ENCODE measurements at places on chromosomes 1 and 21.

- peak; percentile 89 for DNase-seq
Measured at GRCh38 chr1:206544562-206545257, 37.4 kb downstream of the RASSF5 start.

- DNase-seq: no peak
Measured at GRCh38 chr1:75625795-75626194, 14.9 kb upstream of the SLC44A5 start.

DNA sequence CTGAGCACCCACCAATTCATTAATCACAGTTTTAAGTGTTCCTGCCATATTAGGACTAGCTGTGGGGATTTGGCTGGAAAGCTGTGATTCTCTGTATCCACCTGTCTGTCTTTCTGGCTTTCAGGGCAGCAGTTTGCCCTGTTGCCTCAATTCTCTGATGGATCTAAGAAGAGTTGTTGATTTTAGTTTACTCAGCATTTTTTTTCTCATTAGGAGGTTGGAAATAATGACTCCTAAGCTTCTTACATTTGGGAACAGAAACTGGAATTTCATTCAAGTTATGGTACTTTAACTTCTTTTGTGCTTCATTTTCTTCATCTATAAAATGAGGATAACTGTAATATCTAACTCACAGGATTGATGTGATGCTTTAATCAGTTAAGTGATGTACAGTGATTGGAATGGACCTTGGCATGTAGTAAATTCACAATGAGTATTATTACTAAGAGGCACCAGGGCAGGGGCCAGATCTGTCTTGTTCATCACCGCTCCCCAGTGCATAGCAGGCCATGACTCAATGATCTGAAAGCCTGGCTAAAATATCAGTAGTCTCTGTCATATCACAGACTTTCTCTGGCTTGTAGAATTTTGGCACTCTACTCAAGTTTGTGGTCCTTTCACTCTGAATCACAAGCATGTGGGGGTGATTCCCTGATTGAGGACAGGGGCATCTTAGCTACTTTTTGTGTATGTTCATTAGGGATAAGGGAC, 51.4 kb upstream of the GREM2 start:
- DNase-seq: peak; percentile 83

GRCh38 chr1:43910343-43910742, 23.3 kb upstream of the ARTN start:
- no peak for DNase-seq

DNA sequence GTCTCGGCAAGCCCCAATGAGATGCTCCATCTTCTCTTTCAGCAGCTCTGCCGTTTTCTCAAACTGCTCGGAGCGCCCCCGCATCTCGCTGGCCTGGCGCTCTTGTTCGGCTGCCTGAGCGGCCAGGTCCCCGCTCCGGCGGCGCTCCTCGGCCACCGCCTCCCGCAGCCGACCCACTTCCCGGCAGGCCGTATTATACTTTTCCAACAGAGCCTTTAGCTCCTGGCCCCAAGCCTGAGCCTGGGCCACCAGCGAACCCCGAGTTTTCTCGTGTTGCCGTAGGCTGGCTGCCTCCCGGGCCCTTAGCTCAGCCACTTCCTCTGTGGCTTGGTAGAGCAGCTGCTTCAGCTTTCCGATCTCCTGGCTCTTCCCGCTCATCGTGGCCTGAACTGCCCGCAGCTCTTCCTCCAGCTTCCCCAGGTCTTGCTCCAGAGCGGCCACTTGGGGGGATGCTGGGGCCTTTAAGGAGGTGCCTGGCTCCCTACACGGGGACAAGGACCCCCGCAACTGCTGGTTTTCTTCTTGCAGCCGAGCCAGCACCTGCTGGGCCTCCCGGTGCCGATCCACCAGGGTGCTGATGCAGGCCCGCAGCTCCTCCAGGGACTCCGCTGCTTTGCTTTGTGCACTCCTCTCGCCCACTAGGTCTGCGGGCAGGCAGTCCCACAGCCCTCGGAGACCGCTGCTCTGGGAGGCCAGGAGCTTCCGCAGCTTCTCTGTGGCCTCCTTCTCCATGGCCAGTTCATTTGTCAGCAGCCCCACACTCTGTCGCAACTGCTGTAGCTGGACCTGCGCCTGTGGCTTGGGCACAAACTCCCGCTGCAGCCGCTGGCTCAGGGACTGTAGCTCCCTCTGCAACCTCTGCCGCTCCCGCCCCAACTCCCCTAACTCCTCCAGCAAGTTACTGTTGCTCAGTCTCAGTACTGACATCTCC, 13.4 kb upstream of the PIAS3 start:
- DNase-seq: no peak

DNA sequence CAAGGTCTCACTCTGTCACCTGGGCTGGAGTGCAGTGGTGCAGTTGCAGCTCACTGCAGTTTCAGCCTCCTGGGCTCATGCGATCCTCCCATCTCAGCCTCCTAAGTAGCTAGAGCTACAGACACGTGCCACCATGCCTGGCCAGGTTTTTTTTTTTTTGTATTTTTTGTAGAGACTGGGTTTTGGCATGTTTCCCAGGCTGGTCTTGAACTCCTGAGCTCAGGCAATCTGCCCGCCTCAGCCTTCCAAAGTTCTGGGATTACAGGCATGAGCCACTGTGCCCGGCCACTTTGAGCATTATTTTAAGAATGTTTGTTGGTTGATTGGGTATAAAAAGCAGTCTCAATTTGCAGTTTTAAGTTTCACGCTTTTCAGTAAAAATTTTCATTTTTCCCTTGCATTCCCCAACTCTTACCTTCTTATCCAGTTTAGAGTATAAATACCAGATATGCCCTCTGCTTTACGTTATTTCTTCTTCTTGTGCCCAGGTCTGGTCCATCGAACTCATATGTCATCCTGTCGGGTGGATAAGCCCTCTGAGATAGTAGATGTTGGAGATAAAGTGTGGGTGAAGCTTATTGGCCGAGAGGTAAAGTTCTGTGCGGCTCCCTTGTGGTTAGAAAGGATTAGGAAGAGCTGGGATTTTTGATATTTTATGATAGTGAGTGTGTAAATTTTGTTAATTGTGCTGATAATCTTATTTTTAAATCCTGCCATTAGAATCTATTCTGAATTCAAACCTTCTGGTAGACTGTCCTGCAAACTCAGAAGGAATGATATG, 36.0 kb downstream of the FABP3 start:
- no peak for DNase-seq

DNA sequence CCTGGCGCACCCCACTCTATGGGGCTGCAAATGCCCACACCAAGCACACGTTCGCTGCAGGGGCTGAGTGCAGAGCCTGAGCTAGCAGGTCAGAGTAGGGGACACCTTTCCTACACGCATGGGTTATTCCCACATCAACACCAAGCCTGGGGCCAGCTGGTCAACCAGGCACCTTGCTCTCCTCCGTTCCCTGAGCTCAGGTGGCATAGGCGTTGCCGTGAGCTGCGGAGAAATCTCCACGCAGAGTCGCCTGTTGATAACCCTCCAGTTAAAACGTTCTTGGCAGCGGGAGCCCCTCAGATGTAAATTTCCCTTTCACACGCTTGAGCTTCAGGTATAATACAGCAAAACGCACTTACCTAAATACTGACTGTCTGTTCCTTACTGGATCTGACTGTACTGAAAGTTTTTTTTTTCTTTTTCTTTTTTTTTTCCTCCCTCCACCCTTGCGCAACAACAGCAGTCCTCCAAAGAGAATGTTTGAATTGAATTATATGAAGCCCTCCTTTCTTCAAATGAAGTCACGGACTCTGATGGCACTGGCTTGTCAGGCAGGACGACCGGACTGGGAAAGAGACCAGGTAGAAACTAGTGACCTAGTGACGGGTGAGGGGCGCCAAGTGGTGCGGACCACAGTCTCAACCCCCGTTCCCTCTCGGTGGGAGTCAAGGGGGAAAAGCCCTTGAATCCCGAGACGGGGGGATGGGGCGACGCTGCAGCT, 2.1 kb downstream of the BRINP3 start:
- no peak for DNase-seq

- no peak for DNase-seq
Measured at GRCh38 chr1:9866836-9867235, 43.1 kb upstream of the CLSTN1 start.

DNA sequence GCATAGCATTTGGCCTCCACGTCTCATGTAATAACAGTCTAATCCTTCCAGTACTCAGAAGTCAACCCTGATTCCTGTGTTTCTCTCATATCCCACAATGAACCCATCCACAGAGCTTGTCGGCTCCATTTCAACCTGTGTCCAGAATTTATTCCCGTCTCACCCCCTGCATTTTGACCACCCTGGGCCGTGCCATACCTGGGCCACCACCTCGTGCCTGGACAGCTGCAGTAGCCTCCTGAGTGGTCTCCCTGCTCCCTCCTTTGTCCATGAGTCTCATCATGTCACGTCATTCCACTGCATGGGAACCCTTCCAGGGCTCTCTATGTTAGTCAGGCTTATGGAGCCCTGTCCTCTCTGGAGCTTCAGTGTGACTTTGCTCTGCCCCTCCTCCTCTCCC, 670.6 kb downstream of the PTPRU start:
- DNase-seq: no peak

DNA sequence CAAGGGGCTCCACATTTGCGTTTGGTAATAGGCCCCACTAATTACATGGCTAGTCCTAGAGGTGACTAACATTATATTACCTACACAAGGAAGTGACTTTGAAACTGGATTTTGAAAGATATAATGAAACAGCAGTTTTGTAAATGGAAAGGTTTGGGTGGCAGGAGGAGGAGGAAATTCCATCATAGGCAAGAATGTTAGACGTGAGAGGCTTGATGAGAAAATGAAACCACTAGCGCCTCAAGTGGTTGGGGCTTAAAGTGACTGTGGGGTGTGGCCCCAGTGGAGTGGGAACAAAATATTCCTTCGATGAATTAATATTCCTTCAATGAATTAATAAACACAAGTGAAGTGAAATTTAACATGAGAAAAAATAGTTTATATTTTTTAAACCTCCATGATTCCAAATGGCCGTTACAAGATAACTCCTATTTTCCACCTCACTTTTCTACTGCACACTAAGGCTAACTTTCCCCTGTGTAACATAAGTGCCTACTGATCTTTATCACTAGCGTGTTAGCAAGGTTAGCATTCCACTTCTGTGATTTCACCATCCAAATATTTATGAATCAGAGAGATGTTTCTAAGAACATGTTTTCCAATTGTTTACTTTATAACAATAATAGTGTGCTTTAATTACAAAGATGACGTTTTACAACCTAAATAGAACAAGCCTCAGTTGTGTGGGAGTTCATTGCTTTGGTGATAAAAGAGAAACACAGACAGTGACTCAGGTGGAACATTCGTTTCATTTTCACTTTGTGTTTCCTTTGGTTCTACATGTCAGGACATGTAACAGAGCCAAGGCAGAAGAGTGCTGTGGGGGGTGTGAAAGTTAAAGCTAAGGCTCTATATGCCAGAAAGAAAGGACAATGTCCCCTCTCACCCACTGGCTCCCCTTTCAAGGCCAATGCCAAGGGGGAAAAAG, 12.5 kb upstream of the ATF3 start:
- DNase-seq: peak; percentile 59

DNA sequence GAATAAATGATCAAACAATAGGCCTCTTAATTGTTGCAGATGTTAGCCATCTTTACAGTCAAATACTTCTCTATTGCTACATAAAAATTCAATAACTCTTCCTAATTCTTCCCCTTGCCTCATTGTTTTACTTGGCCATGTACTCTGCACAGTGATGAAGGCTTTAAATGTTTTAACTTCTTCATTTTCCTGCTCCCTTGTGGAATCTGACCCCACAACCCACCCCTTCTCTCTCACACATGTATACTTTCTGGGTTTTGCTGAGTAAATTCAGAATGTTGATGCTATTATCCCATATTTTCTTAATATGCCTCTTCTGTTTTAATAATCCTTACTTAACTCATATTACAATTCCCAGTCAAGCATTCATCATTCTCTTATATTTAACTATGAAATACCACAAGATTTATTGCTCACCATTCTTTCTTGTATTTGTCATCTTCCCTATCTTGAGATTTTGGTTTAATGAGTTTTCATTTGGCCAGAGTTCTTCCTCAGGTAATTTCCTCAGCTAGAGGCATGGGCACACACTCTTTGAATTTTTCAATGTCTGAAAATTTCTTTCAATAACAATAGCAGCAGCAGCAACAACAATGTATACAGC, 327.8 kb upstream of the USP24 start:
- no peak for DNase-seq

DNA sequence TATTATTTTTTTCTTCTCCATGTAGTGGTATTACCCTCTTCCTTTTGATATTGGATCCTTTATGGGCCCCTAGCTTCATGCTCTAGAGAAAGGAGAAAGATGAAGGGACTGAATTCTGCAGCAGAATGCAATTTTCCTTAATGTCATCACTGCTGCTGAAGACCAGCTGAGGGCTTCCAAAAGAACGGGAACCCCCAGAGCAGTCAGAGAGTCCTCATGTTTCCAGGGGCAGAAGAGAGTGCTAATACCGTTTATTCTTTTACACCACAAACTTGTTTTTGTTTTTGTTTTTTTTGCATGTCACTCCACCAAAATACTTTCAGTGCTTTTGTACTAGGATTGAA, 21.1 kb upstream of the TBX15 start:
- no peak for DNase-seq

GRCh38 chr1:2840036-2840809, 38.7 kb upstream of the TTC34 start:
- DNase-seq: no peak

DNA sequence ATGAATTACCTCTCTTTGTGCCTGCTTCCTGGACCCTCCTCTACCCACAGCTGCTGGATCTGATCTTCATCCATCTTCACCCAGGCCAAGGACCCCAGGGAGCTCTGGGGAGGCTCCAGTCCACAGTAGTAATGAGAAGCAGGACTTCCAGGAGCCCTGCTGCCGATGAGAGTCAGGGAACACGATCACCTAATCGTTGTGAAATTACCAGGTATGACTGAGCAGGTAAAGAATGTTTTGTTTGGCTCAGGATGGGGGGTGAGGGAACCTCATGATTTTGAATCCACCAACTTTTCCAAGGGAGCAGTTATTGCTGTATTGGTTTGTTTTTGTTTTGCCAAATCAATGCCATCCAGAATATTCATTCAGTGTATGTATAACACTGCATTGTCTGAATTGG, 454.0 kb downstream of the PLPP3 start:
- no peak for DNase-seq

DNA sequence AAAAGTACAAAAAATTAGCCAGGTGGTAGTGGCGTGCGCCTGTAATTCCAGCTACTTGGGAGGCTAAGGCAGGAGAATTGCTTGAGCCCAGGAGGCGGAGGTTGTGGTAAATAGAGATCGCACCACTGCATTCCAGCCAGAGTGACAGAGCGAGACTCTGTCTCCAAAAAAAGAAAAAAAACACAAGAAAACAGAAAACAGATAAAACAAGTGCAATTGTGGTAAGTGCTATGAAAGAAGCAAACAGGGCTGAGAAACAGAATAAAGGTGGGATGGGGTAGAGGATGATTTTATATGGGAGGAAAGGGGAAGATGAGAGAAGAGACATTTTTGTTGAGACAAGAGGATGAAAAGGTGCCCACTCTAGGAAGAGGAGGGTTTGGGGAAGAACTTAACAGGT, 5.0 kb upstream of the SOX13 start:
- no peak for DNase-seq

GRCh38 chr1:57916041-57916440, 492.2 kb upstream of the DAB1 start:
- DNase-seq: no peak
